CD4-positive, alpha-beta T cell treated with Interleukin-15 for 4 hours (primary cell): ENCODE measurements at places on chromosomes 6 and 20.

DNA sequence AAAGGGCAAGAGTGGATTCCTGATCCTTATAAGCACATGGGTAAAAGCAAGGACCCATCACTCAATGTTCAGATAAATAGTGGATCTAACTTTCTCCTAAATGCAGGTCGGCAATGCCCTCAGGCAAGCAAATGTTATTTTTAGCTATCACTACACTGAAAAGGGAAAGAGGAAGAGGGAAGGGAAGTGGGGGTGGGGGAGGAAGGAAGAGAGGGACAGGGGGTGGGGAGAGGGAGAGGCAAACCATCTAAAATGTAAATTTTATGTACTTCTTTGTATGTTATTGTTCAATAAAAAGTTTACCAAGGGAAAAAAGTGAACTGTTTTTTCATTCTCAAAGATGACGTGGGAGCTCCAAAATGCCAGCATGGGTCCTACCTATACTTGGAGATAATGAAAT lies 44.2 kb downstream of the CHD6 start:
- no peak for DNase-seq

- no peak for DNase-seq
Measured at GRCh38 chr6:7402716-7403115, 13.1 kb downstream of the RIOK1 start.

GRCh38 chr6:5486214-5486613 lies 224.9 kb downstream of the FARS2 start:
- DNase-seq: no peak

GRCh38 chr6:2773449-2773848 lies 8.3 kb downstream of the WRNIP1 start:
- no peak for DNase-seq

DNA sequence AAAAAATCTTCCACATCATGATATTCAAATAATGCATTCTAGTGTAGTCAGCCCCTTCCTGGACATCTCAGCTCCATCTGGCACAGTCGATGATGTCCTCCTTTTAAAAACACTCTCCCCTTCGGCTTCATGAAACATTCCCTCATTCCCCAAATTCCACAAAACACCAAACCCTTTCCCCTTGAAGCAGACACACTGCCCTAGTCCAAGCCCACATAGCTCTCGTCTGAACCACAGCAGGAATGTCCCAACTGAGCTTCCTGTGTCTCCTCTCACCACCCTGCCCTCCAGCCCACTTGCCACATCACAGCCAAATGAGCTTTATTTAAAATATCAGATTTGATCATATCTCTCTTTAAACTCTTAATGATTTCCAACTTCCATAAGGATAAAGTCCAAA lies 106.4 kb upstream of the CARMIL1 start:
- DNase-seq: no peak

DNA sequence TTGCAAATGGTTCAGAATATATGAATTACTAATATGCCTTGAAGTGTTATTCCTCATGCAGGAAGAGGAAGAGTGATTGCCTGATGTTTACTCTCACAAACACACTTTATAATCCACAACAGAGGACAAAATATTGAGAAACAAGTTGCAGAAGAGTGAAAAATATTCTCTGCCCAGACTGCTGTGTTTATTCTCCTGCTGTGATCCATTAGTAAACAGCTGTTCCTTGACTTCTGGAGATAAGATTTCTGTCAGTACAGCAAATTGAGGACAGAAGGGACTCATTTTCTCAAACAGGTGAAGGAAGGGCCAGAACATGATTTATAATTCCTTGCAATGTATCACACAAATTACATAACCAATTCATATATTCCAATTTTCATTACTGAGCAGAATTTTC lies 148.0 kb downstream of the EPM2A start:
- no peak for DNase-seq

DNA sequence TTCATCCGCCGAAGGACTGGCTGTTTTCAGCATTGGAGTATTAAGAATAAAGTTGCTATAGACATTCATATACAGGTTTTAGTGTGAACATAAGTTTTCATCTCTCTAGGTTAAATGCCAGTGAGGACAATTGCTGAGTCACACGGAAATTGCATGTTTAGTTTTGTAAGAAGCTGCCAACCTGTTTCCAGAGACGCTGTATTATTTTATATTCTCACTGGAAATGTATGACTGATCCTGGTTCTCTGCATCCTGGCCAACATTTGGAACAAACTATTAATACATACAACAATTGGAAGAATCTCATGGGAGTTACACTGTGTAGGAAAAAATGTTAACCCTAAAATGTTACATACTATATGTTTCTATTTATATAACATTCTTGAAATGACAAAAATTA lies 16.7 kb upstream of the TGM6 start:
- DNase-seq: no peak

DNA sequence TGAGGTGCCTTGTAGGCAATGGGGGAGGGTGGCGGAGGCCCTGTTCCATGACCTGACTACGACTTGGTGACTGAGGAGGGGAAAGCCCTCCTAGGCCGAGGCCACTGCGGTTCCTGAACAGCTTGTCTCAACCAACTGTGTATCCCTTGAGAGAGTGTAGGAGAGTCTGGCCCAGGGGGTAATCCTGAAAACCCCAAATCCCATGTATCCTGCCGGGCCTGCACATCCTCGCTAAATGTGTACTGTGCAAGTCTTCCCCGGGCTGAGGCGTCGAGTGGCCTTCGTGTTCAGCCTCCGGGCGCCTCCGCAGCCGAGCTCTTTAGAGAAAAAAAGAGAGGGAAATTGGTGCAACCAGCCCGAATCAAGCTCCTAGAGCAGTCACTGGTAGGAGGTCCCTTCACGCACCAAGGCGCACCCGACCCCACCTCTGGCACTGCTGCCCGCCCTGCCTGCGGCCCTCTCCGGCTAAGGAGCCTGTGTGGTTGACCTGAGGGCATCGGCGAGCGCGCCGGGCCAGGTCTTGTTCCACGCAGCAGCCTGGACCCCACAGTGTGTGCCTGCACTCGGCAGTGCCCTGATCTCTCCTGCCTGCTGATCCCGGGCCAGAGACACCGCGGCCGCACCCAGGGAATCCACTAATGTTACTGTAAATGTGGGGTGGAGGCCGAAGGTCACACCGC lies 7.3 kb downstream of the SIM1 start:
- DNase-seq: no peak

DNA sequence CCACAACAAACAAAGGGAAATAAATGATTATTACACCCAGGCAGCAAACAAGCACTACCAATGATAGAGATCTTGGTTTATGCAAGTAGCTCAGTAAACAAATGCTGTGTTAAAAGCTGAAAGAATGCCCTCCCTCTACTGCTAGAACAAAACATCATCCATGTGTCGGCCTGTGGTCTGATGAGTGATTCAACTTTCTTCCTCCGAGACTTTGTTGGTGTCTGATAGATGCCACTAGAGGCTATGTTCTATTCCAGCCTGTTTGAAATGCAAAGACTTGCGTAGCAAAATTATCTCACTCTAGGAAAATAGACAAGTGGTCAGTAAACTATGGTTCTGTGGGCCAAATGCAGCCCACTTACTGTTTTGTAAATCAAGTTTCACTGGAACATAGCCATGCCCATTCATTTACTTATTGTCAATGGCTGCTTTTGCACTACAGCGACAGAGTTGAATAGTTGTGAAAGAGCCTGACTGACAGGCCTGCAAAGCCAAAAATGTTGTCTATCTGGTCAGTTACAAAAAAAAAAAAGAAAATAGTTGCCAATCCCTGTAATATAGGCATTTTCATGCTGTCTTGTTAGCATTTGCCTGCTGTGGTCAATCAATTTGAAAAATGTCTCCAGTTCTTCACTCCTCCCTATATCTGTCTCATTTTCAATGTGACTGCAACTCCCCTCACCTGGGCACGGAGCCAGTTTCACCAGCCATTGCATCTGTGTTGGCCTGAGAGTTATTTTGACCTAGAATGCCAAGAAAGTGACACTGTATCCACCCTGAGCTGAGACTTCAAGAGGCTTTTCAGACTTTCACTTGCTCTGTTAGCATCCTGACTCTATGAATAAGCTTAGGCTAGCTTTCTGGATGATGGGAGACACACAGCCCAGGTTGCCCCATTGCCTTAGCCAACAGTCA lies 544.6 kb upstream of the BTBD3 start:
- no peak for DNase-seq

DNA sequence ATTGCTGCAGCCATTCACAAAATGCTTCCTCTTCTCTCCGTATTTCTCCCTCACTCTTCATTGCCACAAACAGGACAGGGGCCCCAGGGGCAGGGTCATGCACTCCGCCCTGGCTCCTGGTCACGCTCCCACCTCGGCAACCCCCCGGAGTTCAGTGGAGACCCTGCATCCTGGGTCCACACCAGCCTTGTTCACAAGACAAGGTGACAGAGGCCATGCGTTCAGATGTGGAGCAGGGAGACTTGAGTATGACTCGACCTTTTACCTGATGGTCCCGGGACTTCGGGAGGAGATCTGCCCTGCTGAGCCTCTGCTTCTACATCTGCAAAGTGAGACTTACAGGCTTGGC lies 49.4 kb downstream of the ANKRD60 start:
- DNase-seq: no peak

DNA sequence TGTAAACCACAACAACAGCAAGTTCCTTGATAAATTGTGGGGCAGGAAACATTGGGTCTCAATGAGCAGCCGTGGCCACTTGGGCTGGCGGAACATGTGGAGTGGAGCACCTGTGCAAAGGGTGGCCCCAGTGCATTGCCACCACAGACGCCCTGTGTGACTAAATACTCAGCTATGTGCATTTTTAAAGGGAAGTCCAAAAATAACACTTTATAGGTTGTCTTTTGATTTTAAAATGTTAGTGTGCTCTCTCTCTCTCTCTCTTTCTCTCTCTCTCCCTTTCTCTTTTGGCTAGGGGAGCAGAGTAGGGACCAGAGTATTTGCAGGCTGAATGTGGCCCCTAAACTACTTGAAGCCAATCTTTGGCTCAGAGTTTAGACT lies 236.3 kb downstream of the BCAS1 start:
- no peak for DNase-seq

GRCh38 chr20:42461965-42462593 lies 727.6 kb downstream of the PTPRT start:
- no peak for DNase-seq

- DNase-seq: peak; percentile 50
Measured at GRCh38 chr6:127951172-127951917, 50.5 kb upstream of the THEMIS start.

- no peak for DNase-seq
Measured at GRCh38 chr6:97029056-97029455, 104.5 kb downstream of the KLHL32 start.

- DNase-seq: no peak
Measured at GRCh38 chr6:72946774-72947173, 278.5 kb downstream of the KHDC1L start.

DNA sequence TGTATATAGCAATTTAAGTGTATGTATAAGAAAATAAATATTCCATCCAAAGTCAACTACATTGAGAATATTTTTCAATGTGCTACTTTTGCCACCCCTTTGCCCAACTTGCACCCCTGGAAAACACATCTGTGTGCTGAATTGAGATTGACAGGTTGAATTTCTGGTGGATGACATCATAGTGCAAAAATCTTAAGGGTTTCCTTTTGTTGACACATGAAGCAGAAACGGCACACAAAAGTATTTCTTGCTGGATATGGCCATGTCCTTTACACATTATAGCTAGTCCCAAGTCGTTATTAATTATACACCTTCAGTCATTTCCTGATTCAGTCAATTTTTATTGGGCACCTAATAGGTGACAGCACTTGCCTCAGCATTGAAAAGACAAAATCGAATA lies 188.7 kb upstream of the FBXL4 start:
- no peak for DNase-seq

DNA sequence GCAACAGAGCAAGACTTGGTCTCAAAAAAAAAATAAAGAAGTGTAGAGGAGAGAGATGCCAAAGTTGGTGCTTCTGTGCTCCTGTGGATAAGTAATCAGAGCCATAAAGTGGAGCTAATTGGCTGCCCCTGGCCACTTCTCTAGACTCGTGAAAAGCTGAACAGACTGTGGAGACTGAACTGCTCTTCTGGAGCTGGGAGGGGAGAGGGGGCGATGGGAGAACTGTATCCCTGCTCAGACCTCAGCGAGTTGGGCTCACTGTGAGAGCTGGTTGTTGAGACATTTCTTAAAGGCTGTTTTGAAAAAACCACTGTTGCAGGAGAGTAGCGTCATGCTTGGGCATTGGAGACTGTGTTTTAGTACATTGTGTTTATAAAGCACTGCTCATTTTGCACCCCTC lies 125.7 kb downstream of the TCP11 start:
- DNase-seq: no peak

DNA sequence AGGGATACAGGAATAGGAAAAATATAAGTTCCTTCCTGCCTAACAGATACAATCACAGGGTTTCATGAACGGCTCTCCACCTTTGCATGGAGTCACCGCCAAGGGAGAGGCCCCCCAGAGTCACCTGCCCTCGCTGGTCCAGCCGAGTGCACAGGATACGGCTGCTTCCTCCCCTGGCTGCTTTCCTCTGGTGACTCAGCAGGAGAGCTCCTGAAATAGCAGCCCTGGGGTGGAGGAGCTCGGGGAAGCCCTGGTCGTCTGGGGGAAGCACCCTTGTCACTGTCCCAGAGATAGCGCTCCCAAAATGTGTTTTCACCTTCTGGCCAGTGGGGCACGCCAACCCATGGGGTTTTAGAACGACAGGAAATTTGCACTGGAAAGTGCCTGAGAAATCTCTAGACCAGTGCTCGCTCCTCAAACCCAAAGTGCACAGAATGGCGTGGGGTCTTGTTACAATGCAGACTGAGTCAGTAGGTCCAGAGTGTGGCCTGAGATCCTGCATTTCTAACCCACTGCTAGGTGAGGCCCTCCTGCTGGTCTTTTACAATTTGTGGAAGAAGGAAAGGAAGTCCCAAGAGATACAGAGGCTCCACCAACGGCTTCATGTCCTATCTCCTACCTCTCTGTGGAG lies 35.9 kb upstream of the FAM50B start:
- no peak for DNase-seq

DNA sequence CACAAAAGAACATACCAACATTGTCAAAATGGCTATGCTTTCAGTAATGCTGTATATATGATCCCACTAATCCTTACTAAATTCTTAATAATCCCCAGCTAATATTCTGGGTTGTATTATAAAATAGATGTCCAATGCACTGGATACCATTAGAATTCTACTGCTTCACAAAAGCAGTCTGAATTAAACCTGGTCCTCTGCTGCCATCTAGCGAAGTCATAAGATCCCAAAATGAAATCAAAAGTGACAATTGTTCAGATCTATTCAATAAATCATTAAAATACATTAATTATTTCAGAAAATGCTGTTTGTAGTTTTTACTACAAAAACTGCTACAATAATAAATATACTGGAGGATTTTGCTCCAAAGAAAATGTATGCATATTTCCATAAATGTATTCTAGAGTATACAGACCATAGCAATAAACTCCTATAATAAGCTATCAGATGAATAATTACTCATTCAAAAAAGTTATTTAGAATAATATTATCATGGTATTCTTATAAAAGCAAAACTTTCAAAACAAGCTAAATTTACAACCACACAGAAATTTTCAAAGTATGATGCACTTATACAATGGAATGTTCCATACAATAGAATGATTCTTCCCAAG lies 92.6 kb downstream of the RNGTT start:
- DNase-seq: peak; percentile 60

- no peak for DNase-seq
Measured at GRCh38 chr6:128491100-128491581, 29.3 kb downstream of the PTPRK start.
